ENCODE measurements at places on chromosomes 16 and 17.

DNA sequence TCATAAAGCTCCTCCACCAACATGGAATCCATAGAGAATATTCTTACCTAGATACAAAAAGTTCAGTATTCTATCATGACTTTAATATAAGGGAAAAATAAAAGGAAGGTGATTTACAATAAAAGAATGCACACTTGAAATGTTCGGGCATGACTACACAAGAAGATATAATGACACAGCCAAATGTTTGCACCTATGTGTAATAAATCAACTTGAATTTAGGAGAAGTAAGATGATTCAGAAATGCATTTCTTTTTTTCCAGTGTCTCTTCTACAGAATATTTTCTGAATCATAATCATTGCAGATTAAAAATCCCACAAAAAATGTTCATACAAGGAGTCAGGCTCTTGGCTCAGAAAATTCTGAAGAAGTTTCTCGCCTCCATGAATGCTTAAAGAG lies 404.0 kb upstream of the HSBP1 start:
- peaks cover 17% of the 10 kb centered on the region for H3K4me1 ChIP-seq
- H3K27me3 ChIP-seq: no peaks in the 10 kb centered on the region
- no peak overlapping the region for H3K4me3 ChIP-seq
- H3K36me3 ChIP-seq: no peaks in the 10 kb centered on the region

DNA sequence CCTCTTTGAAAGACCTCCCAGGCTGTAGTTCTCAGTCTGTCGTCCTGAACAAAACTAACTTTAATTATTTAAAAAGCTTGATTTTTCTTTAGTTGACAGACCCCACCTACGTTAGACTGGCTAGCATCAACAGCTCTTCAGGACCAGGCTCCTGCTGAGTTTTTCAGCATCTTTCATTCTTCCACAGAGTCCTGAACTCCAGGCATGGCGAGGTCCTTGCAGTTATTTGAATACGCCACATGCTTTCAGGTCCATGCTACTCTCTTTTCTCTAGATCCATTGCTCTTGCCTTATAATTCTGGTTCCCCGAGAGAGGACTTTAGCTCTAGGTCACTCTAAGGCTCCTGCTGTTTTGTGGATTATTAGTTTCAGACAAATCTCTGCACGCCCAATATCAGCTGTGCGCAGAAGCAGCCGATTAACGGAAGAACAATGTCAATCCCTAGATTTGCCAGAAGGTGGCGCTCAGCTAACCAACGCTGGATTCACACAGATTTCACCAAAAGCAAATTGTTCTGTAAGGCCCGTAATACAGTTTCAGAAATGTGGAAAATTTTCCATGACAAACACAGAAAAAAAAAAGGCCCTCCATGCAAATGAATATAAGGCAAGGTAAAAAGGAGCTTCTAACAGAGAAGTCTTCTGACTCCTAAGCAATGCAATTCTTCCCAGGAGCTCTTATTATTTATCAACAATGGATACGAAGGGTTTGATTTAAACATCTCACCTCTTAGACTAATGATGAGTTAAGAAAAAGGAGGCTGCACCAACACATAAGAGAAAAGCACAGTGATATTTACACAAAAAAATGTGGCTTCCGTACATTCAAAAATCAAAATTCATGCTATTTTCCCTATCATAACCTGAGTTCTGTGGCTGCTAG lies 33.5 kb upstream of the BCO1 start:
- H3K4me1 ChIP-seq: no peaks in the 10 kb centered on the region
- DNase-seq: no peak
- H3K27ac ChIP-seq: no peak overlapping the region
- no peaks in the 10 kb centered on the region for H3K36me3 ChIP-seq
- no peak overlapping the region for H3K4me3 ChIP-seq
- H3K27me3 ChIP-seq: no peaks in the 10 kb centered on the region

GRCh38 chr17:30375661-30376060 lies 3.1 kb upstream of the CPD start:
- peaks cover 5% of the 10 kb centered on the region for H3K36me3 ChIP-seq
- no peak overlapping the region for H3K4me3 ChIP-seq
- H3K27me3 ChIP-seq: no peaks in the 10 kb centered on the region
- no peak overlapping the region for H3K27ac ChIP-seq
- no peak for DNase-seq

- H3K27me3 ChIP-seq: peaks cover 3% of the 10 kb centered on the region
- H3K36me3 ChIP-seq: no peaks in the 10 kb centered on the region
- no peak for DNase-seq
- no peak overlapping the region for H3K4me3 ChIP-seq
- no peak overlapping the region for H3K27ac ChIP-seq
These were observed 249.2 kb downstream of the HAPSTR1 start for GRCh38 chr16:9340526-9341256.

- H3K27ac ChIP-seq: no peak overlapping the region
- DNase-seq: no peak
These were observed 116.9 kb downstream of the DNAH3 start for GRCh38 chr16:21033704-21034103.

DNA sequence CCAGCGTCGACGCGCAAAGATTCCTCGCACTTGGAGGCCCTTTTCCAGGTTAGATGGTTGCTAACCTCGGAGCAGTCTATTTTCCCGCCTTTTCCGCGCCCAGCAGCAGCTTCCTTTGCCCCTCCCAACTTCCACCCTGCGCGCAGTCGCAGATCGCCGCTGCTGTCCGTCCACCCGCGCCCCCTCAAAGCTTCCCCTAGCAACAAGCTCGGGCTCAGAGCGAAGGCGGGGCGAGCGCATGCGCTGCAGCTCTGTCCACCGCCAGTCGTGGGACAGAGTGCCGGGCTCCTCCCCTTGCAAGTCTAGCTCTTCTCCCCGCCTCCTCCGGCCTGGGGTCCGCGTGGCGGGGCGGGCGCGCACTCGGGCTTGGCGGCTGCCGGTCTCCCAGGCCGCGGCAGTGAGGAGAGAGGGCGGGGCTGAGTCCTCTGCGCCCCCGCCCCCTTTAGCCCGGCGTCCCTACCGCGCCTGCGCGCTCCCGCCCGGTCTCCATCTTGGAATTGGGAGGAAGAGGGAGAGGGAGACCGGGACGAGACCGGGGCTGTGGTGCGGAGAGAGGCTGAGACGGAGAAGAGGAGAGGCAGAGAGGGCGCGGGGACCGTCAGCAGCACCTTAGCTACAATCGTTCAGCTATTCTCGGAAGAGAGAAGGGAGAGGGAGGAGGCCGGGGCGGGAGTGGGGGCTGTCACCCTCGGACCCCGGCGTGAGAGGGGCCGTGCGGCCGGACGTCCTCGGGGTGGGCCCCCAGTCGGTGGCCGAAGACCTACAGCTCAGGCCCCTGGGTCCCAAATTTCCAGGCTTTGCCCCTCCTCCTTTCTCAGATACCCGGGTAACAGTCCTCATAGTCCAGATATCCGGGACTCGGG lies at the start of gene TAOK2:
Gene TAOK2, plus strand, starts transcription at position 485 of the 863 bp plus-strand sequence. CDS start 3,905 bp downstream, outside the sequence.
- H3K27me3 ChIP-seq: no peaks in the 10 kb centered on the region
- peak within 1 kb of the TSS; percentile 41 for H3K27ac ChIP-seq

DNA sequence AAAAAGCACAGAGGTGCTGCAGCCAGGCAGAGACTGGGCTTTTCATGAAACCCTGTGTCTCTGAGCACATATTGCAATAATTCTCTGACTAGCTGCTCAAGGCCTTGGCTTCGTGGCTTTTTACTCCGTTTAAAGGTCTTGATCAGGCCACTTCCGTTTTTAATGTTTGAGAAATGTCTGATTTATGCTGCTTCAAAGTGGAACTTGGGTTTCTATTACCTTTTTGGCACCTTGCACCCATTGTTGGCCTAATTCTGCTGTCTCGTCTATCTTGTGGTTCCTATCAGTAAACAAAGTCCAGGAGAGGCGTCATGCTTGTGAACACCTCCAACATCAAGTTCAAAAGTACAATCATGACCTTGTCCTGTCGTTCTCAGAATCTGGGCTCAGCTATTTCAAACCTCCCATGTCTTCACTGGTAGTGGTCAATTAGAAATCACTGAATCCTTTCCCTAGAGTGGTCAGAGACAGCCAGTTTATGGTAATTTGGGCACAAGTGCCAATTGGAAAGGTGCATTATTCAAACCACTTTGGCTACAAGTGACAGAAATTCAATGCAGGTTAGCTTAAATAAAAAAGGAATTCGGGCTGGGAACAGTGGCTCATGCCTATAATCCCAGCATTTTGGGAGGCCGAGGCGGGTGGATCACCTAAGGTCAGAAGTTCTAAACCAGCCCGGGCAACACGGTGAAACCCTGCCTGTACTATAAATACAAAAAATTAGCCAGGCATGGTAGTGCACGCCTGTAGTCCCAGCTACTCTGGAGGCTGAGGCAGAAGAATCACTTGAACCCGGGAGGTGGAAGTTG lies 33.3 kb upstream of the METTL9 start:
- H3K4me3 ChIP-seq: no peak overlapping the region
- no peak overlapping the region for H3K27ac ChIP-seq
- DNase-seq: peak; percentile 25

DNA sequence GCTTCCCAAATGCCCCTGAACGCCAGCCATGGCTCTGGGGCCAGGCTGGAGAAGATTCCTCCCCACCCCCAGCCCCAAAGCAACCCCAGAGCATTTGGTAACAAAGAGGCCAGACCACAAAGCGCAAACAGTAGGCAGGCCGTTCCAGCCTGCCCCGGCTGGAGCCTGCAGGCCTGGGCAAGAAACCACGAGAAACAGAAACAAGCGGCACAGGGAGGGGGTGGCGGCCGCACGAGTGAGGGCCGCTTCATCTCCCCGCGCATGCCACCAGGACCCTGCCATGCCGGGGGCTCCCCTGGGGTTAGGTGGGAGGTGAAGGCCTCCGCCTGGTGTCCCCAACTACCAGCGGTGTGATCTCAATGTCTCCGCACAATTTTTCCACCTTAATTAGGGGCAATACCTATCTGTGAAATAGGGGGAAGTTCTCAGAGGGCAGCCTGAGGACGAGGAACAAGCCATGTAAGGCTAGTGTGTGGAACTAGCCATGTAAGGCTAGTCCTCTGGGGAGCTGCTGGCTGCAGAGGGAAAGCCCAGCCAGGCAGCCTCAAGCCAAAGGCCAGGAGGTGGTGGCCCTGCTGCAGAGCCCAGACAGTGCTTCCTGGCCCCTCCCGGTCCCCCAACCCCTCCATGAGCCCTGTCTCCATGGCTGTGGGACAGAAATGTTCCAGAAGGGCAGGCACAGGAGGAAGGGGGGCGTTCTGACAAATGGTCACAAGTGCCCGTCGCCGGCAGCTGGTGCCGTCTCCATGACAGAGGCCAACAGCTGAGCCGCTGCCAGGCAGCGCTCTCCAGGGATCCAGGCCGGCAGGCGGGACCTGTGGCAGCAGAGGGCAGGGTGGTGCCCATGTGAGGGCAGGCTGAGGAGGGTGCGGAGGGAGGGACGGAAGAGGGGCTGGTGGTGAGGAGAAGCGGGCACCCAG lies 14.5 kb upstream of the MTSS2 start:
- peaks cover 20% of the 10 kb centered on the region for H3K36me3 ChIP-seq
- H3K4me3 ChIP-seq: no peak overlapping the region
- peaks cover 77% of the 10 kb centered on the region for H3K4me1 ChIP-seq
- no peak for DNase-seq
- H3K27me3 ChIP-seq: no peaks in the 10 kb centered on the region

DNA sequence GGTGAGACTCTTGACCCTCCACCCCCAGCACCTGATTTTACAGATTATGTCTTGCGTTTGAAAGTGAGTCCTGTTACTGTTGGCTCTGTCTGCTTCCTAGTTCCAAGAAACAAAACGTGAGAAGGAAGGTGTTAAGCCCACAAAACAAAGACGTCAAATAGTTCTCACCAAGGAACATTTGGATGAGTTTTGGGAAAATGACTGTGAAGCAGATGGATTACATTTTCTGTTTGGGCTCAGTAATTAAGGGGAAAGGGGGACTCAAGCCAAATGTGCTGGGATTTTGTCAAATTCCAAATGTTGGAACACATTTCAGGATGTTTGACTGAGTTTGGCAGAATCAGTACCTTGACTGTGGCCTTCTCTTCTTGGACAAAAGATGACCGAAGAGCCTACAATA lies 71.2 kb downstream of the PCTP start:
- no peaks in the 10 kb centered on the region for H3K27me3 ChIP-seq
- no peak overlapping the region for H3K27ac ChIP-seq
- H3K4me1 ChIP-seq: no peaks in the 10 kb centered on the region
- no peak for DNase-seq

DNA sequence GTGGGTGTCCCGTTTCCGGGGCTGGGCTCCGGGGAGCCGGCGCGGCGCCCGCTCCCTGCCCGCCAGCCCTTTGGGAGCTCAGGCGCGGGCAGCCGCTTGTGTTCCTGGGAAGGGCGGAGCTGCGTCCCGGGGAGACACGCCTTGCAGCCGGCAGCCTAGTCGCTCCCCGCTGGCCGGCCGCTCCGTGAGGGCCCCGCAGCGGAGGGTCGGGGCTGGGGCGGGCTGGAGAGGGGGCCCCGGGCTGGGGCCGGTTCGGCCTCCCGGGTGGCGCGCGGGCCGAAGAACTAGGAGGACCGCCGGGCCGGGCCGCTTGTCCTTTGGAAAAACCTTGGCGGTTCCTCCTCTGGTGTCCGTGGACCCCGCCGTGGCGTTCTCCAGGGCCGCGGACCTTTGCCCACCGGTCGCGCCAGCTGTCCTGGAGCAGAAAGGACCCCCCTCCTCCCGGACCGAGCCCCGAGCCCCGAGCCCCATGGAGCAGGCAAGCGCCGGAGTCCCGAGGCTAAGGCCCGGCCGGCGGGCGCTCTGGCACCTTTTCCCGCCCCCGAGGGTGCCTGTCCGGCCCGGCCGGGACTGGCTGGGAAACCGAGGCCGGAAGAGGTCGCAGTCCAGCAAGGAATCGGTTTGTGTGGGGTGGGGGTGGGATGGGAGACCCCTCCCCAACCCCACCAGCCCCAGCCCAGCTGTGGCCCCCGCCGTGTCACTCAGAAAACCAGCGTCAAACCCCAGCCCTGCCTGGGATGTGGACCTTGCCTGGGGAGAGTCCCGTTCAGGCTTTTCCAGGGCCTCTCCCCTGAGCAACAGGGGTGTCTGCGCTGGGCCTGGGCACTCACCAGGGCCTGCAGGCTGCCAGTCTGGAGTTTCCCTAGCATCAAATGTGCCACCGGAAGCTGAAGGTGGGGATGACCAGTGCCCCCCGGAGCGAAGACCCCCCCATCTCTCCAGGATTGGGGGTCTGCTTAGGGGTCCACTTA lies 6.8 kb upstream of the TBC1D3B start:
- peak; percentile 60 for DNase-seq
- H3K4me3 ChIP-seq: peak overlapping the region; percentile 18
- H3K36me3 ChIP-seq: no peaks in the 10 kb centered on the region
- H3K4me1 ChIP-seq: peaks cover 9% of the 10 kb centered on the region

DNA sequence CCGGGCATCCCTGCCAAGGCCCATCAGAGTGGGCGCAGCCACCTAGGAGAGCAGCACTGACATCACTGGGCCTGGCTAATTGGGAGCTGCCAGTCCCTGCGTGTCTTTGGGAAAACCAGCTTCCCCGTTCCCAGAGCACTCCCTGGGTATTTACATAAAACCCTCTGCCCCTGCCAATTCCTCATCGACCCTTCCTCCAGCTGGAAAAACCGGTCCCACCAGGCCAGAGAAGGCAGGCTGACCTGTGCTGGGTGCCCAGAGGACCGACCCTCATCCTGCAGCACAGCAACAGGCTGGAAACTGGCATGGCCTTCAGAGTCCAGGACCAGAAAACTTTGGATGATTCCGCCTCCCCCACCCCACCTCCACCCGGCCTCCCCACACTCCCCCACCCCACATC lies 8.2 kb upstream of the FOXN1 start:
- DNase-seq: no peak
- H3K4me1 ChIP-seq: no peaks in the 10 kb centered on the region
- H3K36me3 ChIP-seq: no peaks in the 10 kb centered on the region
- no peak overlapping the region for H3K4me3 ChIP-seq
- peaks cover 8% of the 10 kb centered on the region for H3K27me3 ChIP-seq

GRCh38 chr17:66426397-66427033 lies 124.1 kb downstream of the PRKCA start:
- H3K4me3 ChIP-seq: no peak overlapping the region
- H3K36me3 ChIP-seq: no peaks in the 10 kb centered on the region

All from SJSA1 (cell line).